ENCODE measurements at places on chromosomes 1 and 21. TPM values are rescaled to one million over a fixed set of nuclear protein-coding genes. Genes with fewer than 3 reads are reported as not detected.

The SYTL1 gene
- total RNA-seq, result 1.2 TPM

GRCh38 chr1:9643351-9644256 lies 7.9 kb upstream of the PIK3CD start:
- DNase-seq, result no peak
- H3K4me1 ChIP-seq, result no peaks in the 10 kb centered on the region
- no peaks in the 10 kb centered on the region for H3K27me3 ChIP-seq
- H3K4me3 ChIP-seq, result no peak overlapping the region

The LMOD1 gene
- total RNA-seq, result 87.6 TPM

The LCE1E gene
- not detected for total RNA-seq

The FCGR1A gene
- total RNA-seq, result 22.5 TPM

DNA sequence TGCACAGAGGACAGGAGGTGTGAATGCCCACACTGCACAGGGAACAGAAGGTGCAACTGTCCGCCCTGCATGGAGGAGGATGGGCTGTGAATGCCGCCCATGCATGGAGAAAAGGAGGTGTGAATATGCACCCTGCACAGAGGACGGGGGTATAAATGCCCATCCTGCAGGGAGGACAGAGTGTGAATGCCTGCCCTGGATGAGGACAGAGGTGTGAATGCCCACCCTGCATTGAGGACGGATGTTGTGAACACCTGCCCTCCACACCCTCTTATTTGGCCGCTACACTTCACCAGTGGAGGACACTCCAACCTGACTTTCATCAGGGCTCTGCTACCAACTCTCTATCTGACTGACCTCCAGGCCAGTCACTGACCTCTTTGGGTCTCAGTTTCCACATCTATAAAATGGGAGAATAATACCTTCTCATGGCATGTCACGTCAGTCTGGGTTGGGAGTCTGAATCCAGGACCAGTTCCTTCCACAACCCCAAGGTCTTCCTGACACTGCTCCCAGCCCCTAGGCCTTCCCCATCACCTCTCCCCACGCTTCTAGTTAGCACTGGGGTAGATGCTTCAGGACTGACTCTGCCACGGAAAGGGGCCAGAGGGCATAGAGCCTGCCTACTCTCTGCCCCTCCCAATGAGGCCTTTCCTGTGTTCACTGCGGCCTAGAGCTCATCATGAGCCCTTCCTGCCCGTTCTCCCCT lies 28.4 kb downstream of the ZBTB17 start:
- no peak overlapping the region for H3K4me3 ChIP-seq
- H3K36me3 ChIP-seq, result peaks cover 59% of the 10 kb centered on the region
- no peak overlapping the region for H3K27ac ChIP-seq

DNA sequence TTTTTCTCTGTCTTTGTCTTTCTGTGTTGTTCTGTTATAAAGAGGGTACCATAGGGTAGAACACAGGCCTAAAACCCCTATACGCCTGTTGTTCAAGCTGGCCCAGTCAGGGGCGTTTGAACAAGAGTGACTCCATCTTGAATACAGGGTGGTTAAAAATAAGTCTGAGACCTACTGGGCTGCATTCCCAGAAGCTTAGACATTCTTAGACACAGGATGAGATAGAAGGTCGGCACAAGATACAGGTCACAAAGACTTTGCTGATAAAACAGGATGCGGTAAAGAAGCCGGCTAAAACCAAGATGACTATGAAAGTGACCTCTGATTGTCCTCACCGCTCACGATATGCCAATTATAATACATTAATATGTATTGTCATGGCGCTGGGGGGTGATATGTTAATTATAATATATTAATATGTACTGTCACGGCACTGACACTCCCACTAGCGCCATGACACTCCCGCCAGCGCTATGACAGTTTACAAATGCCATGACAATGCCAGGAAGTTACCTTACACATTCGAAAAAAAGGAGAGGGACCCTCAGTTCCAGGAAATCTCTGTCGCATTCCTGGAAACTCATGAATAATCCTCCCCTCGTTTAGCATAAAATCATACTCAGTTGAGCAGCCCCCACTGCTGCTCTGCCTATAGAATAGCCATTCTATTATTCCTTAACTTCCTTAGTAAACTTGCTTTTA lies 58.5 kb upstream of the KLHDC7A start:
- no peaks in the 10 kb centered on the region for H3K27me3 ChIP-seq
- H3K4me3 ChIP-seq, result no peak overlapping the region
- no peak overlapping the region for H3K27ac ChIP-seq
- H3K36me3 ChIP-seq, result no peaks in the 10 kb centered on the region
- no peak for DNase-seq

The LINGO4 gene
- not detected for total RNA-seq

DNA sequence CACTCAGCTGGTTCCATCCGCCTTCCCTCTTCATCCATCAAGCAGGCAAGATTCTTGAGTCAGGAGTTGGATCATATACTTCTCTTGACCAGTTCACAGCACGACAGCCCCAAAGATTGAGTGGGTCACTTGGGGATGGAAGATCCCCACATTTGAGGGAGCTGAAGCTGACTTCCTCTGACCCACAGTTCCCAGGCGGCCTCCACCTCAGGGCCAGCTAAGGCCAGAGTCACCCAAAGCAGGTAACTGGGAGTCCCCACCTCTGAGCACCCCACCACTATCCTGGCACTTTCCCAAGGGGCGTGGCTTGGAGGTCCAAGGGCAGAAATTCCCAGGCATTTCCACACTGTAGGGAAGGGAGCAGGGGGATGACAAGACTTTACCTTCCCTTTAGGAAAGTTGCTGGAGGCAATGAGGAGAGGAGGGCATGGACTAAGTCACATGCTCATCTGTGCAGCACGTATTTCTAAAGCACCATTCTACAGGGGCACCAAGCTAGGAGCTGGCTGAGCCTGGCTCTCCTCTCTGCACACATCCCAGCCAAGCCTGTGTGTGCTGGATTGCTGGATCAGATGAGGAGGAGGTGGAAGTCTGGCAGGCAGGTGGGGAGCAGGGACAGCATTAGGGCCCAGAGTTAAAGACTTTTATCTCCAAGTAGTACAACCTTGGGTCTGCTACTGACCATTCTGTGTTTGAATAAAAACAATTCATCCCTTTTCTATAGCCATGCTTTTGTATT lies 1.3 kb upstream of the RD3 start:
- no peaks in the 10 kb centered on the region for H3K36me3 ChIP-seq
- H3K4me3 ChIP-seq, result no peak overlapping the region
- no peaks in the 10 kb centered on the region for H3K27me3 ChIP-seq
- H3K4me1 ChIP-seq, result no peaks in the 10 kb centered on the region

The ESPN gene
- 1.7 TPM for total RNA-seq

- H3K4me3 ChIP-seq, result no peak overlapping the region
- no peaks in the 10 kb centered on the region for H3K4me1 ChIP-seq
- H3K36me3 ChIP-seq, result no peaks in the 10 kb centered on the region
- DNase-seq, result no peak
These were observed 25.6 kb downstream of the XCL2 start for GRCh38 chr1:168518201-168518689.

The CRYAA gene
- total RNA-seq, result not detected

The MFSD2A gene
- 6.0 TPM for total RNA-seq

The TCHHL1 gene
- total RNA-seq, result not detected

GRCh38 chr1:151309811-151310323 lies 17.3 kb downstream of the PI4KB start:
- H3K27me3 ChIP-seq, result no peaks in the 10 kb centered on the region
- no peak for DNase-seq
- peak overlapping the region; percentile 95 for H3K27ac ChIP-seq
- H3K36me3 ChIP-seq, result peaks cover 42% of the 10 kb centered on the region
- peaks cover 61% of the 10 kb centered on the region for H3K4me1 ChIP-seq
- no peak overlapping the region for H3K4me3 ChIP-seq

GRCh38 chr1:108949044-108949443 lies 14.2 kb downstream of the CLCC1 start:
- no peak for DNase-seq
- H3K4me3 ChIP-seq, result no peak overlapping the region
- no peaks in the 10 kb centered on the region for H3K36me3 ChIP-seq
- H3K27me3 ChIP-seq, result no peaks in the 10 kb centered on the region
- peaks cover 4% of the 10 kb centered on the region for H3K4me1 ChIP-seq
- H3K27ac ChIP-seq, result no peak overlapping the region

GRCh38 chr1:229452956-229453801 lies 19.3 kb upstream of the ACTA1 start:
- no peak overlapping the region for H3K27ac ChIP-seq
- H3K36me3 ChIP-seq, result peaks cover 68% of the 10 kb centered on the region
- H3K4me3 ChIP-seq, result no peak overlapping the region
- DNase-seq, result no peak
- H3K4me1 ChIP-seq, result no peaks in the 10 kb centered on the region

The LCE1C gene
- total RNA-seq, result not detected

The PLEKHN1 gene
- not detected for total RNA-seq

DNA sequence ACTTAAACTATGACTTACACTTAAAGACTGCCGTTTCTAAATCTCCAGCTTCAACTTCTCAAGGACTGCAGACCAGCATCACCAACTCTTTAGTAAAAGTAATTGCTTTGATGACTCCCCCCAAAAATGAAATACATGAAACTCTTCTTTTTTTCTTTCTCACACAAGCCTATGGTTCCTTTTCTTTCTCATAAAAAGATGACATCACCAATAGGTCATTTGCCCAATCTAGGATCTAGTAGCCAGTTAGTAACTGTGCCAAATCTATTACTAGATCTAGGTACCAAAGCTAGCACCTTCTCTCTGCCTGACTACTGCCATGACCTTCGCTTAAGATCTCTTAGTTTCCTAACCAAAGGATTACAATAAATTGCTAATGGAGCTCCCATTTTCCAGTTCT lies 1266.0 kb upstream of the ADGRL4 start:
- no peak for DNase-seq
- no peak overlapping the region for H3K4me3 ChIP-seq
- no peaks in the 10 kb centered on the region for H3K4me1 ChIP-seq
- no peaks in the 10 kb centered on the region for H3K36me3 ChIP-seq
- no peaks in the 10 kb centered on the region for H3K27me3 ChIP-seq
- H3K27ac ChIP-seq, result no peak overlapping the region

DNA sequence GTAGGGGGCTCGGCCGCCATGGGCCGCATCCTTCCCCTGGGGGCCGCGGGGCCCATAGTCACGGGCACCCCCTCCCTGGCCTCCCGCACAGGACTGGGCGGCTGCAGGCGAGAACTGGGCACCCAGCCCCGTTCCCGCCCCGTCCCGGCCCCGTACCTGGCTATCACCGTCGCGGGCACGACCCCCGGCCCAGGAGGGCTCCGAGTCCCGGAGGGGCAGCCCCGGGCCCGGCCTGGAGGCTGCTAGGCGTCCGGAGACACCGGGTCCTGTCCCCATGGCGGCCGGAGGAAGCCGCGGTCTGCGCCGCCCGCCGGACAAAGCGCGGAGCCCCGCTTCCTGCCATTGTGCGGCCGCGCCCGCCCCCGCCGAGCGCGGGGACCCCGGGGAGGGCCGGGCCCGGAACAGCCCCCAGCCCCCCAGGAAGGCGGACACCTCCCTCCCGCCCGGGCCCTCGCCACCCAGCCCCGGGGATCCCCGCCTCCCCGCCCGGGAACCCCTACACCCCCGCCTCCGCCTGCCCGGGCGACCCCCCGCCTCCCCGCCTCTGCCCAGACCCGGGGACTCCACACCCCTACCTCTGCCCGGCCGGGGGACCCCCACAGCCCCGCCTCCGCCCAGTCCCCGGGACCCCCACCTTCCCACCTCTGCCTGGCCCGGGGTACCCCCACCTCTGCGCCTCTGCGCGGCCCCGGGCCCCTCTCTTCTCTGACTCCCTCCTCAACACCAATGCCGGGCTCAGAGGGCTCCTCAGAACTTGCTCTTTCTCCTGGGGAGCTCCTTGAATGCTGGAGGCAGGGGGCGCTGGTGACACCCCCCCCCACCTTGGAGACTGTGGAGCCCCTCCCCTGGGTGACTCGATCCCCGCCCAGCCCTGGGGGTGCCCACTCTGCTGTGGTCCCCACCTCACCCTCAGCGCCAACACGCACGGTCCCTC lies 6.0 kb downstream of the PLEKHG5 start:
- H3K4me3 ChIP-seq, result peak overlapping the region; percentile 27
- peak overlapping the region; percentile 40 for H3K27ac ChIP-seq
- no peak for DNase-seq

DNA sequence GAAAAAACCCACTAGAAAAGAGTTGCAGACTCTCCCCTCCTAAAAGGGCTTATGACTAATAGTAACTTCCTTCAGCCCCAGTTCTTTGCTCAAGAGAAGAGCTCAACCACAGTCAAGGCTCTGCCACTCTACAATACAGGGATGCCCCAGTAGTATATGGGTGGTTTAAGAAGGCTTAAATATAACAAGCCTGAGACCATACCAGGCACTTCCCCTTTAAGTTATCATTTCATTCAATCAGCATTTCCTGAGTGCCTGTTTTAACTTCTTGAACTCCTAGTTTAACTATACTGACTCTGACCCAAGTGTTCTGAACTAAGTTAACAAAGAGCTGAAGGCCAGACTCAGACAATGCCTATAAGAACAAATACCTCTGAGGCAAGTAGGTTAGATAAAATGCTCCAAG lies 19.8 kb downstream of the PRPF38A start:
- DNase-seq, result no peak
- no peak overlapping the region for H3K27ac ChIP-seq
- H3K36me3 ChIP-seq, result peaks cover 63% of the 10 kb centered on the region
- no peaks in the 10 kb centered on the region for H3K4me1 ChIP-seq
- H3K27me3 ChIP-seq, result no peaks in the 10 kb centered on the region
- no peak overlapping the region for H3K4me3 ChIP-seq

- H3K27ac ChIP-seq, result no peak overlapping the region
- H3K27me3 ChIP-seq, result no peaks in the 10 kb centered on the region
- peaks cover 6% of the 10 kb centered on the region for H3K4me1 ChIP-seq
- no peaks in the 10 kb centered on the region for H3K36me3 ChIP-seq
- no peak for DNase-seq
These were observed 65.8 kb downstream of the RHOU start for GRCh38 chr1:228801068-228801467.

- H3K36me3 ChIP-seq, result no peaks in the 10 kb centered on the region
- DNase-seq, result no peak
- H3K27me3 ChIP-seq, result no peaks in the 10 kb centered on the region
- no peak overlapping the region for H3K27ac ChIP-seq
These were observed 180.6 kb upstream of the LHX8 start for GRCh38 chr1:74953622-74954021.

DNA sequence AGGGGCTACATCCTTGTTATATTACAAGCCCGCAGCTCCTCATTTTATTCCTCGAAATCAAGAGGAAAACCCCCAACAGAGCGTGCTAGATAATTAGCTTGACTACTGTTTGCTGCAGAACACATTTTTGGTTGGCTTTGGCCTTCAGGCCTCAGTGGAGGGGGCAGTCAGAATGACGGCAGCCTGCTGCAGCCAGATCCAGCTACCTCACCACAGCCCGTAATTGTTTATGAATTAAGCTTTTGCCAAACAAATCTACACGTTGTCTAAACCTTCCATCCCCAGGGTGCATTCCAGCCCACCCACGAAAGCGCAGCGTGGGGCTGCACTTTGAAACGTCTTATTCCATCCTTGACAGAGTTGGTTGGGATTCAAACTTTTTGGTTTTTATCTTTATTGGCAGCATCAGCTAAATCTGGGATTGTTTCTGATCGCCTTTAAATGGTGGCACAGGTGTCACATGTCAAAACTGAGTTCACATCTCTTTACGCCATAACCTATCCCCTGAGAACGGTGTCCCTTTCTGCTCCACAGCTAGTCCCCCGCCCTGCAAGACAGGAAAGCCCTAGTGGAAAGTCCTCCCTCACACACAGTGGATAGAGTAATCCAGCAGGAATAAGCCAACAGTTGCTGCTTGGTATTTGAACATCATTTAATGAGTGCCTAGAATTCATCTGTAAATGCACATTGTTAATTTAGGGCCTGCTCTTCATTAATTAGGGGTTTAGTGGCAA lies 195.5 kb downstream of the LMO4 start:
- H3K4me3 ChIP-seq, result no peak overlapping the region
- peaks cover 5% of the 10 kb centered on the region for H3K4me1 ChIP-seq
- no peak overlapping the region for H3K27ac ChIP-seq
- DNase-seq, result no peak
- H3K36me3 ChIP-seq, result no peaks in the 10 kb centered on the region
- H3K27me3 ChIP-seq, result no peaks in the 10 kb centered on the region

The FAAP20 gene
- total RNA-seq, result 32.8 TPM
